Body of pancreas (tissue), 4 donors: ENCODE measurements at places on chromosomes 3 and 15. TPM values are rescaled to one million over a fixed set of nuclear protein-coding genes. Genes with fewer than 3 reads are reported as not detected.

Gene LDHAL6B
- not detected for total RNA-seq

Gene HYAL1
- total RNA-seq, result 13.0 TPM

Gene GABRB3
- 7.3 TPM for total RNA-seq

Gene GOLGA8O
- total RNA-seq, result not detected

- DNase-seq, result no peak
Observed at GRCh38 chr3:56361731-56362130, 106.5 kb downstream of the ERC2 start.

DNA sequence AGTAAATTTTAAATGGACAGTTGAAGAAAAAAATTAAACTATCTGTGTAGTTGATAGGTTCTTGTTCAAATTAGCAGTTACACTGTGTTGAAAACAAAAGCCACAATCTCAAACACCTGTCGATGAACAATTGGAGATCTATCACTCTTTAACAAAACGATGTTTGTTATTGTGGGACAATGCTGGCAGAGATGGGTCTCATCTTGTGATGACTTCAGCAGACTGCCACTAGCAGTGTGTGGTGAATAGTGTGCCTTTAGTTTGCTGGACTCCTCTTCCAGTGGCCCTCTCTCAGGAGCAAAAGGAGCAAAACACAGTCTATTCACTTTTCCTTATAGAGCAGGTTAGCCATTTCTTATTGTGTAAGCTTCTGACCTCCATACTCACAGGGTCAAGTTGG lies 14.7 kb upstream of the TRIM59 start:
- no peak for DNase-seq

- peak; percentile 57 for DNase-seq
Observed at GRCh38 chr15:84982301-84982920, 755 bp downstream of the PDE8A start.

DNA sequence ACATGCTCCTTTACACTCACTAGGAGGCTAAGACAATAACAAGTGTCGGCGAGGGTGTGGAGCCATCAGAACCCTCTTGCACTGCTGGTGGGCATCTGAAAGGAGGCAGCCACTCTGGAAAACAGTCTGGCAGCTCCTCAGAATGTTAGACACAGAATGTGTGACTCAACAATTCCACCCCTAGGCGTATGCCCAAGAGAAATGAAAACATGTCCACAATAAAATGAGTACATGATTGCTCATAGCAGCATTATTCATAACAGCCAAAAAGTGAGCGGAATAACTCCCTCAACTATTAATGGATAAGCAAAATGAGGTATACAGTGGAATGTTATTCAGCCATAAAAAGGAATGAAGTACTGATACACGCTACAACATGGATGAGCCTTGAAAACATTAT lies 57.8 kb downstream of the WNT7A start:
- no peak for DNase-seq

DNA sequence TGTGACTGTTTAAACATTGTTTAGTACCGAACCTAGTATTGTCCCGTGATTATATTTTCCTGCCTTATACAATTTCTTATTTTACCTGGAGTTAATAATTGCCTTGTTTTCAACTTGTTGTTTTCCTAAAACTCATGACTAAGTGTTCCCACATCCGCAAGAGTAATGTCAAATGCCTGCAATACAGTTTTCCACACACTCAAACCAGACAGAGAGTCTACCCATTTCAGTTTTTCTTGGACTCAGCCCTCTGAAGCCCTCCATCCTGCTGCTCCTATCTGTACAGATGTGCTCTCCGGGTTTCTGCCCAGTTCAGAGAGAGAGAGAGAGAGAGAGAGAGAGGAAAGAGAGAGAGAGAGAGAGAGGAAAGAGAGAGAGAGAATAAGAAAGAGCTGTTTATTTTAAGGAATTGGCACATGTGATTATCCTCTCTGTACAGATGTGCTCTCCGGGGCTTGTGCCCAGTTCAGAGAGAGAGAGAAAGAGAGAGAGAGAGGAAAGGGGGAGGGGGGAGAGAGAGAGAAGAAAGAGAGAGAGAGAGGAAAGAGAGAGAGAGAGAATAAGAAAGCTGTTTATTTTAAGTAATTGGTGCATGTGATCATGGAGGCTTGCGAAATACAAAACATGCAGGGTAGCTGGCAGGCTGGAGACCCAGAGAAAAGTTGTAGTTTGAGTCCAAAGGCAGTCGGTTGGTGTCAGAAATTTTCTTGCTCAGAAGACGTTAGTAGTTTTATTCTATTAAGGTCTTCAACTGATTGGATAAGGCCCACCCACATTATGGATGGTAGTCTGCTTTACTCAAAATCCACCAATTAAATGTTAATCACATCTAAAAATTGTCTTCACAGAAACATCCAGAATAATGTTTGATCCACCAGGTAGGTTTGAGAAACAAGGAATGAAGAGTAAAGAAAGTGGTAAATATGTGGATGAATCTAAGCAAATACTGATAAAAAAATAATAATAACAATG lies 104.1 kb upstream of the GOLGA8J start:
- no peak for DNase-seq

GRCh38 chr15:79811406-79812405 lies 85.1 kb downstream of the MTHFS start:
- DNase-seq, result peak; percentile 90

DNA sequence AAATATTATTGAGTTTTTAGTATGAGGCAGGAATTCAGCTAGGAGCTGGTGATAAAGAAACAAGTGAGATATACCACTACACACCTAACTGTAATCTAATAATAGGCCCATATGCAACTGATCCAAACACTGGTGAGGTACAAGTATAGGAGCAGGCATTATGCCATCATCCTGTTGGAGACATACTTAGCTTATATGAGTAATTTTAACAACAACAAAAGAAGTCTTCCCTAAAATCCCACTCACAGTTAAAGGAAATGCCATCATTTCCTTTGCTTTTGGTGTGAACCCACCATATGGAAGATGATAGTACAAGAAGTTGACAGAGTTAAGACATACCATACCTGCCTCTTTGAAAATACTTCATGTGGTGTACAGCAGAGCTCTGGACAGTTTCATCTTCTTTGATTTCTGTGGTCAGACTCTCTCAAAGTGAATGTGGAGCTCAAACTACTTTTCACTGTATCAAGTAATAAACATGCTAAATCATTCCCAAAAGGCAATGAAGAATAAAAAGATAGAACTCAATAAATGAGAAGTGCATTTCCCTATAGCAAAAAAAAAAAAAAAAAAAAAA lies 85.5 kb downstream of the CD200R1L start:
- no peak for DNase-seq

DNA sequence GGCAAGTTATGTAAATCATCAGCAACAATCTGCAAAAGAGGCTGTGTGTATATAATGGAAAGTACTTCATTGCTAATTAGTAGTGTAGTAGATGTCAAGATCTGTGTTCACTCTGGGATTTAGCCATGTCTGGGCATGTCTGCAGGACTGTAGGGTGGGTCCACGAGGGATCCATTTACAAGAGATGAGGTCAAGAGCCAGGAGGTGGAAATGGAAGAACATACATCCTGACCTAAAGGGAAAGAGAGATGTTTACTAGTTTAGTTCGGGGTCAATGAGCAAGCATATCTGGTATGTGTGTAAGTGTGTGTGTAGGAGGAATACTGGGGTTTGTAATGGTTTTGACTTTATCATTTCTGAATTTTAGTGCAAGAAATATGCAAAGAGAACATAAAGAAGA lies 171.5 kb upstream of the NANOGP8 start:
- DNase-seq, result no peak

- no peak for DNase-seq
Observed at GRCh38 chr3:117510396-117510795, 800.8 kb downstream of the TUSC7 start.

DNA sequence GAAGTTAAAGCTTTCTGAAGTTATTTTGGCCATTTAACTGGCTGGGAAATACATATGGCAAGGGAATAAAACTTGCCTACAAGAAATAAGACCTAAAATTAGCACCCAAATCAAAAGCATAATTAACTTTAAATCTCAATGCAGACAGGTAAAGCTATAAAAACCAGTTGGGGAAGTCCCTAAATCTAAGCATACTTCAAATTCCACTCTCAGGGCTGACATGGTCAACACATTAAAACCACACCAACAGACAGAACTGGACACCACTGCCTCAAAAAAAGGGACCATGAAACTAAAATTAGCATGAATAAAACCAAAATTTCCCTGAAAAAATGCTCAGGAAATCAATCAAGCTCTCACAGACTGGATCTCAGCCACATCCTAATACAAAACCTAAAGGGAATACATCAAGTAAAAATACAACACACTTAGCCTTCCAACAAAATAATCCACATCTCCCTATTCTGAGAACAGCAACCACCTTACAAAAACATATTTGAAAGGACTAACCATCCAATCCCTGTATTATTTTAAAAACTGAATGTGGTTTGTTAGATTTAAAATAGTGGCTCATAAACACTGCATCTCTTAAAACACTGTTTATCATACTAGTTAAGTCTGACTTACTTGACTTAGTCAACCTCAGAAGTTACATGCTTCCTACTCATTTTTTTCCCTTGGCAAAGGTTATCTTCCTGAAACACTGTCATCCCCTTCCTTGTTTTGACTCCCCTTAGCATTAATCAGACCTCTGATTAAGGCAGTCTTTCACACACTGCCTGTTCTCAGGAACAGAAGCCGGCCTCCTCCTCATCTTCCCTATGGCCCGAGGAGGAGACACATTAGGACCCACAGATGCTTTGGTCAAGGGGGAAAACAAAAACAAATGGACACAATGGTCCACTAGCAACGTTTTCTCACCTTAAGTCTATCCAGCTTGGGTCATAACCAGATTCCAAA lies 8.3 kb downstream of the TRA2B start:
- no peak for DNase-seq

DNA sequence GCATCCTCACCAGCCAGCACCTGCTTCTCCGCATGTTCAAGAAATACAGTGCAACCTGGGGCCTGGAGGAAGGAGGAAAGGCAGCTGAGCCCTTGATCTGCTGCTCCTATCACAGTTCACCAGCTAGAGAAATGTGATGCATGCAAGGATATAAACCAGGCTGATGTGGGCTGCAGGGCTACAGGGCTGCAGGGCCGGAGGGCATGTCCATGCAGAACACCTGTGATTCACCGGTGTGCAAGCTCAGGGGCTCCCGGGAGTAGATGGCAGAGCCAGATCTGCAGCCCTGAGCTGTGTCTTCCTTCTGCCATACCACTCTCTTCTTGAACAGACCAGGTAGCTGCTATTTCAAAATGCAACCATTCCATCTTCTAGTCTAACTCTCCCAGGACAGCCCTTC lies 84.9 kb downstream of the HMG20A start:
- no peak for DNase-seq

GRCh38 chr15:45088801-45089711 lies 24.9 kb downstream of the DUOX2 start:
- no peak for DNase-seq

GRCh38 chr15:57686657-57687056 lies 19.9 kb upstream of the POLR2M start:
- no peak for DNase-seq
